ENCODE measurements at places on chromosomes 11 and 22.

- DNase-seq = no peak
These were observed 883.5 kb downstream of the OPCML start for GRCh38 chr11:132648851-132649250.

- DNase-seq = no peak
These were observed 36.3 kb downstream of the KCNC1 start for GRCh38 chr11:17770917-17771316.

DNA sequence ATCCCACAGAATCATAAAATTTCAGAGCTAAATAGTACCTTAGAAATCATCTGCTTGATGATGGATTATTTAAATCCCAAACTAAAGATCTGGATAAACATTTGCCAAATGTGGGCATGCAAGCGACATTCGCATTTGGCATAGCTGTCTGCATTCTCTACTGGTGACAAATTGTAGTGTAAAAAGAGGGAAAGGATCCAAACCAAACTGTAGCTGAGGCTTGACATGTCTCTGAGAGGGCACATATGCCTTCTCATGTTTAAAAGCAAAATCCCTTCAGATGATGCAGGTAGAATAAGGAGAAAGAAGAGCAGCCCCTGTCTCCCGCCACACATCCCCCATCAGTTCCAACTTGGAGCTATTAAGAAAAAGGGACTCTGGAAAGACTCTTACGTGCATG lies 257.5 kb upstream of the MTNR1B start:
- no peak for DNase-seq

DNA sequence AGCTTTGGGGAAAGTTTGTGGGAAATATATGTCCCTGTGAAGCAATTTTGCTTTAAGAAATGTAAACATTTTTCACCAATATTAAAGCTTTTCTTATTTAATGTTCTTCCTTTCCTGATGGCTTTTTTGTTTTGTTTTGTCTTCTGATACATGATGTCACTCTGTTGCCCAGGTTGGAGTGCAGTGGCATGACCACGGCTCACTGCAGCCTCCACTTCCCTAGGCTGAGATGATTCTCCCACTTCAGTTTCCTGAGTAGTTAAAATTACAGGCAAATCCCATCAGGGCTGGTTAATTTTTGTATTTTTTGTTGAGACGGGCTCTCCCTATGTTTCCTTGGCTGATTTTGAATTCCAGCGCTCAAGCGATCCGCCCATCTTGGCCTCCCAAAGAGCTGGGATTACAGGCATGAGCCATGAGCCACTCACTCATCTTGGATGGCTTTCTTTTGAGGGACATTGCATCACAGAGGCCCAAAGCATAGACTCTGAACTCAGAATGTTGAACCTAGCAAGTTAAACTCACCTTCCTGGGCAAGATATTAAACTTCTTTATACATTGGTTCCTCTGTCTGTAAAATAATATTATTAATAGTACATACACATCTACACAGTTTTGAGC lies 651 bp upstream of the CARD16 start:
- DNase-seq = no peak

GRCh38 chr11:132430429-132431062 lies 1060.1 kb downstream of the NTM start:
- DNase-seq = no peak

GRCh38 chr11:128766591-128767081 lies 72.8 kb downstream of the FLI1 start:
- DNase-seq = no peak

DNA sequence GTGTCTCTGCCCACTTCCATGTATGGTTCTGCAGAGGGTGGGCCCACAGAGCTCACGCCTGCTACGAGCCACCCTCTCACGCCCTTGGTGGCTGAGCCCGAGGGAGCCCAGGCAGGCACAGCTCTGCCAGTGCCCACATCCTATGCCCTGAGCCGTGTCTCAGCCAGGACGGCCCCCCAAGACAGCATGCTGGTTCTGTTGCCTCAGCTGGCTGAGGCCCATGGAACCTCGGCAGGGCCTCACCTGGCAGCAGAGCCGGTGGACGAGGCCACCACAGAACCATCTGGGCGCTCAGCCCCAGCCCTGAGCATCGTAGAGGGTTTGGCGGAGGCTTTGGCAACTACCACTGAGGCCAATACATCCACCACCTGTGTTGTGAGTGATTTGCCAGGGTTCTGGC lies 64.0 kb downstream of the OTOG start:
- DNase-seq = no peak

GRCh38 chr11:57566905-57567514 lies 462 bp downstream of the UBE2L6 start:
- DNase-seq = no peak

- no peak for DNase-seq
These were observed 64.8 kb upstream of the TIMP3 start for GRCh38 chr22:32736746-32737145.

DNA sequence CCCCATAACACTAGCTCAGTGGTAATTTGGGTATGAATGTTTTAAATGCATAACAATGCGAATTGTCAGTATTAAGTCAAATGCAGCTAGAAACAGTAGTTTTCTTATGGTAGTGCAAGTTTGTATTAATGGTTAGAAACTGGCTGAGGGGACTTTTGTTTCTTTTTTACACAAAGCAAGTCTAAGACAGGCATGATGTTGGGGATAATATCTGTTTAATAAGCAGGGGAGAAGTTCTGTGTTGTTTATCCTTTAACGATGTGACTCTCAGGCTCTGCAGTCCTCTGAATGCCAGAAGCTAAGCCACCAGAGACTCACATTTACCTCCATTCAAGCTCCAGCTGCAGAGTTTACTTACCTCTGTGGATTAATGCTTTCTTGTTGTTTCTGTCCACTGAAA lies 67.8 kb downstream of the SYT9 start:
- no peak for DNase-seq

- DNase-seq = no peak
These were observed 203.1 kb upstream of the MPPED2 start for GRCh38 chr11:30789270-30789669.

DNA sequence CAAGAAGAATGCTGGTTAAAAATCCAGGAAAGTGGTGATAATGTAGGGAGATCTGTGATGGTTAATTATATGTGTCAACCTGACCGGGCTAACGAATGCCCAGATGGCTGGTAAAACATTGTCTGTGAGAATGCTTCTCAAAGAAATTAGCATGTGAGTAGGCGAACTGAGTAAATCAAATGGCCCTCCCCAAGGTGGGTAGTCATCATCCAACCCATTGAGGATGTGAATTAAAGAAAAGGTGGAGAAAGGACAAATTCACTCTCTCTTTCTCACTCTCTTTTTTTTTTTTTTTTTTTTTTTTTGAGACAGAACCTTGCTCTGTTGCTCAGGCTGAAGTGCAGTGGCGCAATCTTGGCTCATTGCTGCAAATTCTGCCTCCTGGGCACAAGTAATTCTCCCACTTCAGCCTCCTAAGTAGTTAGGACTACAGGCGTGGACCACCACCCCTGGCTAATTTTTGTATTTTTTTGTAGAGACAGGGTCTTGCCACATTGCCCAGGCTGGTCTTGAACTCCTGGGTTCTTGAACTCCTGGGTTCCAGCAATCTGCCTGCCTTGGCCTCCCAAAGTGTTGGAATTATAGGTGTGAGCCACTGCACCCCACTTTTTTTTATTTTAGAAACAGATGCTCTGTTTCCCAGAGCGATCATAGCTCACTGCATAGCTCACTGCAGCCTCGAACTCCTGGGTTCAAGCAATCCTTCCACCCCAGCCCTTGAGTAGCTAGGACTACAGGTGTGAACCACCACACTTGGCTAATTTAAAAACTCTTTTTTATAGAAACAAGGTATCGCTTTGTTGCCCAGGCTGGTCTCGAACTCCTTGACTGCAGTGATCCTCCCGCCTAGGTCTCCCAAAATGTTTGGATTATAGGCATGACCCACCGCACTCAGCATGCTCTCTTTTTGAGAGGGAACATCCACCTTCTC lies 22.0 kb upstream of the P2RY6 start:
- DNase-seq = no peak

GRCh38 chr11:73314117-73314961 lies 6.3 kb downstream of the ARHGEF17 start:
- peak; percentile 28 for DNase-seq

DNA sequence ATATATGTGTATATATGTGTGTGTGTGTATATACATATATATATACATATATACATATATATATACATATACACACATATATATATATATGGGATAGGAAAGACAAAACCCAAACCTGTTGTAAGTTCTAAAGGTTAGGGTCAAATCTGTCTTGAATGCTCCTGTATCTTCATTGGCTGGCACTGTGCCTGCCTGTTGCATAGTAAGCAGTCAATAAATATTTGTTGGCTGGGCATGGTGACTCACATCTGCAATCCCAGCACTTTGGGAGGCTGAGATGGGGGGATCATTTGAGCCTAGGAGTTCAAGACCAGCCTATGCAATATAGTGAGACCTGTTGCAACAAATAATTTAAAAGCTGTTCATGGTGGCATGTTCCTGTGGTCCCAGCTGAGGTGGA lies 205.4 kb downstream of the DBX1 start:
- DNase-seq = no peak

- DNase-seq = no peak
These were observed 23.7 kb upstream of the PDE3B start for GRCh38 chr11:14619603-14620531.

DNA sequence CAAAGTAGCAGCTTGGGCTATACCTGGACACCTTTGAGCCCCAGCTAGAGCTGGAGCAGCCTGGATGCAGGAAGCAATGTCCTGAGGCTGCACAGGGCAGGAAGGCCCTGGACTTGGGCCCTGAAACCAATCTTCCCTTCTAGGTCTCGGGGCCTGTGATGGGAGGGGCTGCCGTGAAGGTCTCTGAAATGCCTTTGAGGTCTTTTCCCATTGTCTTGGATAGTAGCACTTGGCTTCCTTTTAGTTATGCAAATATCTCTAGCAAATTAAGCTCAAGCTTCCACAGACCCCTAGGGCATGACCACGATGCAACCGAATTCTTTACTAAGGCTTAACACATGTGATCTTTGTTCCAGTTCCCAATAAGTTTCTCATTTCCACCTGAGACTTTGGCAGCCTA lies 40.0 kb downstream of the LINC01488 start:
- DNase-seq = peak; percentile 77

DNA sequence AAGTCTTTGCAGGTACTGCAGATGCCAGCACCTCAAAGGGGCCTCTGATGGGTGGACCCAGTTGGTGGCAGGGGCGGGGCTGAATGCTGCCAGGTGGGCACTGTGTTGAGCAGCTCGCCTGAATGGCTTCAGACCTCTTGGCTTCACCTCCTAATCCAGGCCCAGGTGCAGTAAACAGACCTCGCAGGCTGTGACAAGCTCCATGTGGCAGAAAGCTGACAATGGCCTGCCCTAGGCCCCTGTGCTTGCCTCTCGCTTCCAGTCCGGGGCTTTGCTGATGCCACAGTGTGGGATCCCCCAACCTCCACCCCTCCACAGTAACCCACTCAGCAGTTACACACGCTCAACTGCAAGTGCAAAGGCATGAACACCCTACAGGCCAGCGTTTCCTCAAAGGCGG lies 9.4 kb downstream of the IGLL1 start:
- DNase-seq = no peak

- DNase-seq = no peak
These were observed 1.2 kb downstream of the SLCO2B1 start for GRCh38 chr11:75152090-75152489.

DNA sequence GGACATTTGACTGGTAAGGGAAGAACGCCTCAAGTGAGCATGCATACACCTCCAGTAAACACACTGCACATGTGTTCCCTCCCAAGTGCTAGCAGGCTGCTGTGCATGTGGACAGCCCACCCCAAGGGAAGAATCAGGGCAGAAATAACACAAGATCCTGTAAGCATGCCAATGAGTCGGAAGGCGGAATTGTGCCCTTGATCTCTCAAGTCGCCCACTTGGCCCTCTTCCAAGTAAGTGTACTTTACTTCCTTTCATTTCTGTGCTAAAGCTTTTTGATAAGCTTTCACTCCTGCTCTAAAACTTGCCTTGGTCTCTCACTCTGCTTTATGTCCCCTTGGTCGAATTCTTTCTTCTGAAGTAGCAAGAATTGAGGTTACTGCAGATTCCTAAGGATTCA lies 139.6 kb downstream of the TRPC6 start:
- DNase-seq = no peak

- no peak for DNase-seq
These were observed 2.9 kb downstream of the SMARCB1 start for GRCh38 chr22:23789638-23790037.

Data from WTC11 (cell line).